ENCODE measurements at places on chromosomes 16 and 17.

- DNase-seq = no peak
Measured at GRCh38 chr16:1768767-1769401, 2.5 kb downstream of the NME3 start.

GRCh38 chr17:73228748-73229236, 32.9 kb downstream of the CPSF4L start:
- DNase-seq = no peak

DNA sequence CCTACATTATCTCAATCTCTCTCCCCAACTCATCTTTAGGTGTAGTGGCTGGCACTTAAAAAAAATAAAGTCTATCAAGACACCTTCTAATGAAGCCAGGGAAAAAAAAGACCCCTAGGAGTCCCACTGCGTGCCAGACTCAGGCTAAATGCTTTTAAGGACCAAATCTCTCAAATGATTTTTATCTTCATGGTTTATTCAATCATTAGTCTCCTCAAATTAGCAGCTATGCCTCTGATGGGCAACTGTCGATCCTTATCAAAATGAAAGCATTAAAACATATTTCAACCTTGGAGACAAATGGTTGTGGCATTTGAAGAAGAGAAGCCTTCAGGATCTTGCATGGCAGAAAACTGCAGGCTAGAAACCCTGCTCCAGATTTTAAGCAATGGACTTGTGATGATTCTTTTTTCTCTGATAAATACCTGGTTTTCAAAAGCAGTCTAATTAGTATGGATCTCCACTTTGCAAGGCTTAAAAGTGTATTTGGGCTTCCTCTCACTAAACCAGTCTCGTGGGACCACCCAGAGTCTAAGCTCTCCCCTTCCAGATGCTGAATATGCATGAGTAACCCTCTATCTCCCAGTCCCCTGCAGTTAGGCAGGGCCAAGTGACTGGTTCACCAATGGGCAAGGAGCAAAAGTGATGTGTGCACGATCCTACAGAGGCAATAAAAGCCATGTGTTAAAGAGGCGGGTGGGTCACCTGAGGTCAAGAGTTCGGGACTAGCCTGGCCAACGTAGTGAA, 14.9 kb downstream of the ITPRIPL2 start:
- no peak for DNase-seq

DNA sequence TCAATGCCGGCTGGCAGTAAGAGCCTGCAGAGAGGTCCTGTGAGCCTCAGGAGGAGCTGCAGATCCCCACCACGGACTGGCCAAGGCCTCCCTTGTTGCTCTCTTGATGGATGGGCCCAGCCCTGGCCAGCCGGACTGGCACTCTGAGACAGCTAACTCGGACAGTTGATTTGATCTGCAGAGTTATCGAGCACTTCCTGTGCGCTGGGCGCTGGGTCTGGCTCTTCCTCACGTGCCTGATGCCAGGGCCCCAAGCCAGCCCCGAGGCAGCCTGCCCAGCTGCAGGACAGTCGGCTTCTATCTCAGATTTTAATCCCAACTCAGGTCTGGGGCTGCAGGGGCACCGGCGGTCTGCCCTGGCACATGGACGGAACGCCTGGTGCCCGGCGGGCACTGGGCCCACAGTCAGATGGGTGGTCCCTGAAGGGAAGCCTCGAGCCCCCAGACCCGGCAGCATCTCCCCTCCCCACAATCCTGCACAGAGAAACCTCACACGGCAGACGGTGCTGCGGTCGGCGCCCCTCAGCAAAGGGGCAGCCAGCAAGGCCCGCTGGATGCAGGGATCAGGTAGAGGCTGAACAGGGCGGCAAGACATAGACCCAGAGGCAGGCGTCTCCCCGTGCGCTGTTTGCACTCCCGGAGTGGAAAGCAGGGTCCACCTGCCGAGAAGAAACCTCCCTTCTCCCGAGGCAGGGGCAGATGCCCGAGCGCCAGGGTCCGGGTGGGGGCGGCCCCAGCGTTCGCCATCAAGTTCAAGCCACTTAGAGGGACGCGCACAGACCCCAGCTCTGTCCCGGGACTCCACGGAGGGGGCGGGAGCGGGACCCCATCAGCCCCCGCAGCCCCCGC, 34.0 kb downstream of the TIMM22 start:
- no peak for DNase-seq

GRCh38 chr17:63792055-63792729, 18.2 kb downstream of the DDX42 start:
- DNase-seq = no peak

DNA sequence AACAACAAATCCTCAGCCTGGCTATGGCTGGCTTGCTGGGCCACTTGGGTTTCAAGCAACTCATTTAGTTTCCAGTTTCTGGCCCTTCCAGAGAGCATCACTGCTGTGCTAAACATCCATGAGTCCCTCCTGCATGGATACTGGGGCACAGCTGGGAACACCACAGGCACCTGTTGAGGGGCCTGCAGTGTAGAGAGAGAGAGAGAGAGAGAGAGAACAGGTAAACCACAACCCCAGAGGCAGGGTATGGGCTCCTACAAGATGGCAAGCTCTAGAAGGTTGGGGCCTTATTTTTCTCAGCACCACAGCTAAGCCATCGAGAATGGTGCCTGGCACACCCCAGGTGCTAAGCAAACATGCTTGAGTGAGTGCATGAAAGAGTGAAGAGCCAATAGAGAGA, 120.3 kb downstream of the RBFOX3 start:
- no peak for DNase-seq

- DNase-seq = no peak
Measured at GRCh38 chr17:77670173-77670572, 288.3 kb upstream of the TNRC6C start.

DNA sequence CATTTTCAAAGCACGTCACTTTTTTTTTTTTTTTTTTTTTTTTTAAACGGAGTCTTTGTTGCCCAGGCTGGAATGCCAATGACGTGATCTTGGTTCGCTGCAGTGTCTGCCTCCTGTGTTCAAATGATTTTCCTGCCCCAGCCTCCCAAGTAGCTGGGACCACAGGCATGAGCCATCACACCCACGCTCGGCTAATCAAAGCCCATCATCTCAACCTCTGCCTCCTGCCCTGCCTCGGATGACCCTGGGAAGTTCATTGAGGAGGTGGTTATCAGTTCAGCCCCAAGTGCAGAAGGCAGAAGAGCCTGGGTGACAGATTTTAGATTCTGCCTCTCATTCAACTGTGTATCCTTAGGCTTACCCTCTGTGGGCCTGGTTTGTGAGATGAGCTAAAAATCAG, 484.9 kb upstream of the EEF2KMT start:
- DNase-seq = no peak

DNA sequence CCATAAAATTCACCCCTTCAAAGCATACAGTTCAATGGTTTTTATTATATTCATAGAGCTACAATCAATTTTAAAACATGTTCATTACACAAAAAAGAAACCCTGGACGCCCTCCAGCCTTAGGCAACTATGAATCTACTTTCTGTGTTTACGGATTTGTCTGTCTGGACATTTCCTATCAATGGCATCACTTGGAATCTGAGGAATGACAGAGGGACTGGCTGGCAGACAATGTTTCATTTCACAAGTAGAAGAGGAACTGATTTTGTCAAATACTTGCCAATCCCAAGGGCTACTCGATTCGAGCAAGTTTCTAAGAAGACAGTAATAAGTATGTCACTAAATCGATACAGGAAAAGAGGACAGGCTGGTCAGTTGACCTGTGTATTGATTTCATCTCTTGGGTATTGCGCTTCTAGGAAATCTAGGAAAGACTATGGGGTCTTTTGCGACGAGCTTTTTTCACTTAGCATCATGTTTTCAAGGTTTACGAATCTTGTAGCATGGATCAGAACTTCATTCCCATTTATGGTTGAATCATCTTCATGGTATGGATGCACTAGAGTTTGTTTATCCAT, 56.6 kb downstream of the RGS9 start:
- DNase-seq = no peak

DNA sequence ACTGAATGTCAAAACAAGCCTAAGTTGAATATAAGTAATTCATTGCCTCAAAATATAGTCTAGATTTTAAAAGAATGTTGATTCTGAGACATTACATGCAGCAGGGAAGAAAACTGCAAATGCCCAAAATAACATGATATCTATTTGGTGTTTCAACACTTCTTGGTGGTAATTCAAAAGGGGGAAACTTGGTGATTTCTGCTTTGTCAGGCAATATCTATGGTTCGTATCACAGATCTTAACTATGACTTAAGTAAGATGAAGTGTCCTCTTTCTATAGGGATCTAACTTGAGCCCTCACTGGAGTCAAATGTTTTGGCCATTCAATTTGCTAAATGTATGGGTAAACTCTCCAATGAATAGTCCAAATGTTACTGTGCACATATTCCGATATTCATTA, 44.6 kb downstream of the GNA13 start:
- no peak for DNase-seq

- peak; percentile 4 for DNase-seq
Measured at GRCh38 chr16:75305364-75306098, 54.1 kb upstream of the BCAR1 start.

GRCh38 chr16:25692351-25692741, 587 bp downstream of the HS3ST4 start:
- no peak for DNase-seq

GRCh38 chr16:72588551-72588950, 416.6 kb upstream of the PMFBP1 start:
- no peak for DNase-seq

DNA sequence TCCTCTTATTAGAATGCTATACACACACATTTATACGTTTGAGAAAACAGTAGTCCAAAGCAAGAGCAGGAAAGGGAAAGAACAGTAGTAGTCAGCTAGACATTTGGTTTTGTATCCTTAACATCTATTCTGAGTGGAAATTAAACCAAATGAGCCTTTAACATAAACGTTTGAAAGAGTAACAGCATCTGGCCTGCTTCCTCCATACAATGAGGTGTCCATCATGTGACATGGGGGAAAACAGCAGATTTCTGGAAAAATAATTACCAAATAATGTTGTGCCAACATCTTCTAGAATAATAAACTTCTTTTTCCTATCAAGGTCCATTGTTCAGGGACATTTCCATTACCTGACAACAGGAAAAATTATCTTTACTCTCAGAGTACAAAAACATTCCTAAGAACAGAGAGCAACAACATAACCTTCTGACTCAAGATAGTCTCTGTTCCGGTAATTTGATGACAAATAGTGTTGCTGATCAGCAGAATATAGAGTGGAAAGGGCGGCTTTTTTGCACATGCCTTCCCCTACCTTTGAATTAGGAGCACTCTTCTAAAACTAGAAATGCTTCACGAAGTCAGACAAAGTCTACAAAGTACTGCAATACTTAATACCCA, 20.2 kb downstream of the CYTH1 start:
- no peak for DNase-seq

GRCh38 chr17:81444610-81445339, 49.5 kb downstream of the BAHCC1 start:
- no peak for DNase-seq

- no peak for DNase-seq
Measured at GRCh38 chr16:27826081-27826892, 237.2 kb downstream of the GSG1L start.

GRCh38 chr16:66137853-66138252, 228.6 kb upstream of the CDH5 start:
- no peak for DNase-seq

GRCh38 chr17:47978324-47978723, 7.4 kb downstream of the CDK5RAP3 start:
- DNase-seq = peak; percentile 9

GRCh38 chr17:61406971-61407911, 7.6 kb downstream of the TBX2 start:
- no peak for DNase-seq

GRCh38 chr16:86618431-86619238, 40.3 kb downstream of the FOXL1 start:
- DNase-seq = no peak

DNA sequence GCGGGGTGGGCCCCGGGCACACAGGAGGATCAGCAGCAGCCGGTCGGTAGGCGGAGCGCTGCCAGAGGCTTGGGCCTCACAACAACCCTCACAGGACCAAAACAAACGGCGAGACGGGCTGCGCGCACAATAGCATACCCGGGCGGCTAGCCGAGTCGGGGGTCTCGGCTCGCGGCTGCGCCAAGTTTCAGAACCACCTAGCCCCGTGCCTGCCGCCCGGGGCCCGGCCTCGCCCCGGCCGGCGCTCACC, 732 bp downstream of the ULK2 start:
- DNase-seq = peak; percentile 35

DNA sequence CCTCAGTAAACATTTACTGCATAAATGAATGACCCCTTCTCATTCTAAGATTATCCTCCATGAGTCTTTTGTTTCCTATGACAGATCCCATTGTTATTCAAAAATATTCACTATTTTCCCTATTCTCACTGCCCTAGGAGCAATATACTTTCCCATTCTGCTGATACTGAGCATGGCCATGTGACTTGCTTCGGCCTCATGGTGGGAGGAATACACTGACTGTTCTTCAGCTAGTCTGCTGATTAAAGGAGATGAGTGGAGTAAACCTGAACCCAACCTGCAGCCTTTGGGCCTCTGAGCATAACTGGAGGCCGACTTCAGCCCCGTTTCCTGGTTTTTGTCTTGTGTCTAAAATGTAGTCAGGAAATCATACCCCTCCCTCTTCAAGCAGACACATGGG, 531.8 kb upstream of the SALL1 start:
- no peak for DNase-seq

GRCh38 chr17:44541884-44542581, 15.3 kb upstream of the FZD2 start:
- DNase-seq = no peak

DNA sequence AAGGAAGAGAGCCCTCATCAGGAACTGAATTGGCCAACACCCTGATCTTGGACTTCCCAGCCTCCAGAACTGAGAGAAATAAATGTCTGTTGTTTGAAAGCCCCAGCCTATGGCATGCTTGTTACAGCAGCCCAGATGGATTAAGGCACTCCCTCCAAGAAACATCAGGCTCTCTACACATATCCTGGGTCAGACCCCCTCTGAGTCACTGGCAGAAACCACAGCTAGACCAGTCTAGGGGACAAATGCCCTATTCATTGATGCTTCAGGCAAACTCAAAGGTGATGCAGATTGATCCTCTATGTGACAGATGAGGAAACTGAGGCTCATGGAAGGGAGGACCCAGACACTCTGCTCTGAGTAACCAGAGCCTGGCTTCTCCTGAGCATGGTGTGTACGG, 116.8 kb downstream of the WSCD1 start:
- no peak for DNase-seq

DNA sequence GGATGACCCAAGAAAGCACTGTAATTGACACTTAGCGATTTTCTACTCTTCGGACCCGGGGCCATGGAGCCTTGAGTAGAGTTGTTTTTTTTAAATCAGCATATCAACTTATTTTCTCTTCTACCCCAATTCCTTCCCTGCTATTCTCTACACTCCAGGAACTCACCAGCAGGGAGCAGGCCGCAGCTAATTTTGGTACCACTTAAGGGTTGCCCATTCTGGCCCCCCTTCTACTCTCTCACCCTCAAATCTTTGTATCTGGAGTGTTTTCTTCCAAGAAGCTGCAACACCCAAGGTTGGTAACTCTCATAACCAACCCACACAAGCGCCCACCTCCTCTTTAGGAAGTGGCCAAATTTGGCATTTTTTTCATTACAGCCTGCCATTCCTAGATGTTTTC, 5.5 kb upstream of the ERAL1 start:
- DNase-seq = no peak

- DNase-seq = no peak
Measured at GRCh38 chr16:69444873-69445517, 20.6 kb downstream of the CYB5B start.

- no peak for DNase-seq
Measured at GRCh38 chr17:8894202-8894671, 26.8 kb upstream of the PIK3R6 start.

GRCh38 chr16:24853830-24854229, 8.1 kb downstream of the SLC5A11 start:
- DNase-seq = no peak
